HT1080 (cell line): ENCODE measurements at places on chromosomes 3 and 15. TPM values are rescaled to one million over a fixed set of nuclear protein-coding genes. Genes with fewer than 3 reads are reported as not detected.

The KNG1 gene
- total RNA-seq: not detected in 2 replicates

The LEKR1 gene
- 0.20 TPM in 1 of 2 replicates, not detected in the other for total RNA-seq

The MEGF11 gene
- 0.07 and 0.11 TPM in 2 replicates for total RNA-seq

The LTK gene
- total RNA-seq: 0.03 TPM in 1 of 2 replicates, not detected in the other

The FGD5 gene
- total RNA-seq: not detected in 2 replicates

The CPN2 gene
- total RNA-seq: not detected in 2 replicates

The ALG3 gene
- 93.3 and 146 TPM in 2 replicates for total RNA-seq

The VEPH1 gene
- 85.5 and 91.1 TPM in 2 replicates for total RNA-seq

The TRIM69 gene
- 6.2 and 7.1 TPM in 2 replicates for total RNA-seq

The KIF23 gene
- 63.0 and 64.9 TPM in 2 replicates for total RNA-seq

The RHCG gene
- not detected in 2 replicates for total RNA-seq

The PLOD2 gene
- total RNA-seq: 65.1 and 74.7 TPM in 2 replicates

The CCDC54 gene
- total RNA-seq: not detected in 2 replicates

The FBXW12 gene
- total RNA-seq: not detected in 2 replicates

The ITIH4 gene
- total RNA-seq: 0.17 TPM in 1 of 2 replicates, not detected in the other

The SPSB4 gene
- total RNA-seq: not detected in 2 replicates

The TMEM40 gene
- not detected in 2 replicates for total RNA-seq

The MKRN3 gene
- total RNA-seq: 14.5 and 14.6 TPM in 2 replicates

The ZNF80 gene
- not detected in 2 replicates for total RNA-seq

The DLL4 gene
- 0.20 and 0.31 TPM in 2 replicates for total RNA-seq

The CHDH gene
- total RNA-seq: not detected in 2 replicates

The TUSC7 gene
- total RNA-seq: not detected in 2 replicates

The CYP8B1 gene
- not detected in 2 replicates for total RNA-seq

The GOLGA6B gene
- total RNA-seq: 0.18 TPM in 1 of 2 replicates, not detected in the other

The PIGX gene
- total RNA-seq: 33.6 and 37.0 TPM in 2 replicates

The ARL14 gene
- total RNA-seq: 0.68 and 0.87 TPM in 2 replicates

The SAMMSON gene
- total RNA-seq: 0.43 and 0.93 TPM in 2 replicates

The GOLGA8G gene
- total RNA-seq: not detected in 2 replicates

The GP5 gene
- not detected in 2 replicates for total RNA-seq

The OSTN gene
- total RNA-seq: not detected in 2 replicates

The FSD2 gene
- total RNA-seq: not detected in 2 replicates

The BCL6 gene
- total RNA-seq: 7.0 and 10.4 TPM in 2 replicates

The GASK1A gene
- total RNA-seq: 0.17 TPM in 1 of 2 replicates, not detected in the other

The GPR160 gene
- total RNA-seq: 2.8 and 4.2 TPM in 2 replicates

The DPP8 gene
- 26.3 and 30.6 TPM in 2 replicates for total RNA-seq

The ZDHHC19 gene
- total RNA-seq: not detected in 2 replicates

The SERPINI2 gene
- not detected in 2 replicates for total RNA-seq

The RTP3 gene
- not detected in 2 replicates for total RNA-seq

The DNAH12 gene
- 0.02 TPM in 1 of 2 replicates, not detected in the other for total RNA-seq

The CEMIP gene
- total RNA-seq: 1.7 and 2.3 TPM in 2 replicates

The CLCN2 gene
- total RNA-seq: 13.9 and 21.1 TPM in 2 replicates

The HAPLN3 gene
- total RNA-seq: 9.7 and 10.0 TPM in 2 replicates

The SMCO1 gene
- 0.14 TPM in 1 of 2 replicates, not detected in the other for total RNA-seq

The MITF gene
- total RNA-seq: 3.7 and 6.5 TPM in 2 replicates

The CLEC3B gene
- total RNA-seq: not detected in 2 replicates

The TLR9 gene
- not detected in 2 replicates for total RNA-seq

The CCDC13 gene
- not detected in 2 replicates for total RNA-seq

The LRTM1 gene
- total RNA-seq: not detected in 2 replicates

The APBA2 gene
- 44.5 and 50.8 TPM in 2 replicates for total RNA-seq

The CAPN3 gene
- total RNA-seq: 0.68 TPM in 1 of 2 replicates, not detected in the other

The LRRN1 gene
- 0.16 TPM in 1 of 2 replicates, not detected in the other for total RNA-seq

The CHRM5 gene
- total RNA-seq: 0.03 TPM in 1 of 2 replicates, not detected in the other

The ATP11B gene
- 30.3 and 41.8 TPM in 2 replicates for total RNA-seq
